ENCODE measurements at places on chromosomes 2 and 18.

DNA sequence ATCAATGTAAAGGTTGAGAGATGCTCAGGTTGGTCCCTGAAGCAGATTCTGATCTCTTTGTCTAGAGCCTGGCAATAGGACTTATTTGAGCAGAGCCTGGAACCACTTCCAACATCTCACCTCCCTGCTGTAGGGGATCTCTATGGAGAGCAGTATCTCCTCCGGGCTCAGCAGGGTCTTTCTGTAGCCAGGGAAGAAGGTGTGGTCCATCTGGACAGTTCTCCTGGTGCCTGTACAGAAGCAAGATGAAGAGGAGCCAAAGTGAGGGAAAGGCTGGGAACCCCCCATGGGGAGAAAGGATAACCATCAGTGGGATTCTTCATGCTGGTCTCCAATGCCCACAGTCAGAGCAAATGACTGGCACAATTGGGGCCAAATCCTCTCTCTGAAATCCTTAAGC lies 34.8 kb downstream of the XDH start:
- DNase-seq: no peak

- peak; percentile 86 for DNase-seq
These were observed 217.2 kb downstream of the TNS1 start for GRCh38 chr2:217785544-217786045.

DNA sequence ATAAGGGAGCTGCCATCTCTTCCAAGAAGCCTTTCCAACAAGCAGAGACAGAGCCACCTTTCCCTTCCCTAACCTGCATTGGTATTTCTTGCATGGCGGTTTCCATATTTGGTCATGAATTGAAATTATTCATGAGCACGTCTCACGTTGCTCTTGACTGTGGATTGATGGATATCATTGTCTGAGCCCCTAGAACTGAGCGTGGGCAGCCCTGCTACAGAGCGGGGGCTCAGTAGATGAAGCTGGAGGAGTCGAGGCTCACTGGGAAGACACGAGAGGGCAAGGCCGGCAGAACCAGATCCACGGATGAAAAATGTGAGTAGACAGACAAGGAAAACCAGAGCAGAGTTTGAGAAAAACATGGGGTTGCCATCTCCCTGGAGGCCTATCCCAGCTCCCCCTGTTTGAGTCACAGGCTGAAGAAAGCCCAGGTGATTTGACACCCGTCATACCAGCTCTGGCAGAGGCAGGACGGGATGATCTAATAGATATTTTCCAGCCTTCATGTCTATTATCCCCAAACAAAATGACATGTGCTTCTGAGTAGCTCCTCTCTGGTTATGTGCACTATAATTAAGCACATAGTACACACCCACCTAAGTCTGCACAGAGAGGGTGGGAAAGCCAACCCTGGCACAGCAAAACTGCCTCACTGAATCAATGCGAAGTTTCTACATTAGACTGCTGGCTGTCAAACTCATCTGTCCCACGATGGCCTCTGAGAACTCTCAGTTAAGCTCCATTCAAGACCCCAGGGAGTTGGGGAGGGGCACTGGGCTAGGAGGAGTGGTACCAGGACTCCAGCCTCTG lies 363.5 kb upstream of the KLHL29 start:
- peak; percentile 67 for DNase-seq

DNA sequence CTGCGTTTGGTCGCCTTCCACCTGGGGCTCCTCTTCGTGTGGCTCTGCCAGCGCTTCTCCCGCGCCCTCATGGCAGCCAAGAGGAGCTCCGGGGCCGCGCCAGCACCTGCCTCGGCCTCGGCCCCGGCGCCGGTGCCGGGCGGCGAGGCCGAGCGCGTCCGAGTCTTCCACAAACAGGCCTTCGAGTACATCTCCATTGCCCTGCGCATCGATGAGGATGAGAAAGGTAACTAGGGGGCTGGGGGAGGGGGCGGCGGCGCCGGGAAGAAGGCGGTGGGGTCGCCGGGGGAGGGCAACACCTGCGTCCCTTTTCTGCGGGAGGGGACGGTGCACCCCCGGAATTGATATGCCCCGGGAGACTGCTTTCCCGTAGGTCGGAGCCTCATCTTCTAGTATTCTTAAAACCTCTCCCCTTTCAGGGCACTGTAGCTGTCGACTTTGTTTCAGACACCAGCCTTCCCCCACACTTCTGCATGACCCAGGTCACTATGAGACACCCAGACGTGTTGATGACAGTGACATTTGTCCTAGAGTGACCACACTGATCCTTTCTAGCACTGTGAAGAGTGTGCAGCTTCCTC lies 755 bp downstream of the SPAST start:
- DNase-seq: no peak

DNA sequence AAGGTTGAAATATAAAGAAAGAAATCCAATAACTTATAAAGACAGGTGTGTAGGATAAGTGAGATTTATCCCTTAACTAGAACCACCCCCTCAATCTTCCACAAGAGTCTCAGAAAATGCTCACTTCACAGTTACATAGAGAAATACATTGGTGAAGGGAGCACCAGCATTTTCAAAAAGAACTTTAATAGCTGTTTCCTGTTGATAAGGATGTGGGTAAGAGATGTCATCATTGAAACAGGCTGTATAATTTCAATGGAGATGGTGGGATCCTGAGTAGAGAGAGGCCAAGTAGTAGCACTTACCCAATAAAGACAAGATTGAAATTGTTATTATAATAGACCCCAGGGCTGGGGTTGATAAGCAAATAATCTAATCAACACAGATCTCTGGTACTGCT lies 162.2 kb upstream of the TACR1 start:
- peak; percentile 43 for DNase-seq

- no peak for DNase-seq
These were observed 612.0 kb downstream of the IRS1 start for GRCh38 chr2:226187616-226188015.

- DNase-seq: no peak
These were observed 2.3 kb downstream of the GCKR start for GRCh38 chr2:27498975-27499374.

DNA sequence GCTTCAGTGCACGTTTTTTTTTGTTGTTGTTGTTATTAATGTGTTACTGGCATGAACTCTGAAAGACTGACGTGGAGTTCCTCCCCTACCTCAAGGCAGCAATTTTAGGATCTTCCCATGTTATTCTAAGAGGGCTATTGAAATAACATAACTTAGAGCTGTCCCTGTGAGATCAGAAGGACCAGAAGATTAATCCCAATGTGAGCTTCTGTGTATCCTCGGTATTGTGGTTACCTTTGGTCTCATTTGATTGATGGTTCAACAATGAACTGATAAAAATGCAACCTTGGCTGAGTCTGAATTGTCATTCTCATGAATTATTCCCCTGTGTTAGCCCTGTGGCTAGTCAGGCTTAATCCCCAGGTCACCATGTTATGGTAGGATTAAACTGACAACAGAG lies 394.1 kb downstream of the TRIB2 start:
- DNase-seq: no peak

GRCh38 chr2:98012561-98012991 lies 16.8 kb upstream of the TMEM131 start:
- no peak for DNase-seq

- DNase-seq: no peak
These were observed 53.3 kb downstream of the DTNB start for GRCh38 chr2:25620077-25620476.

- no peak for DNase-seq
These were observed 45.6 kb downstream of the TWIST2 start for GRCh38 chr2:238893349-238894000.

DNA sequence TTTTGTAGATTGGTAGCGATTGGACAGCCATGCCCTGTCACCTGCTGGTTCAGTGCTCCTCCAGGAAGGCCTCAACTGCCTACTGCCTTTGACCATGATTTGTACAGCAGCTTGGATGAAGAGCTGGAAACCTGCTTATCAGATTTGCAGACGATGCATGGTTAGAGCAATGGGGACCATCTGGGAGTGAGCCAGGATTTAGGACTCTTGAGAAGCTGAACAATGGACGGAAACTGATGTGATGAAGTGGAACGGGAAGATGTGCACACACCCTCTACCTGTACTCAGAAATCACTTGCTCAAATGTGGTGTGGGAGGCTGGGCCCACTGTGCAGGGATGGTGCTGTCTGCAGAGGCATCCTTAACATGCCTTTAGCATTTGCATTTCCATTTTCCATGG lies 57.2 kb downstream of the NCK2 start:
- no peak for DNase-seq

GRCh38 chr2:26848336-26849055 lies 564 bp downstream of the DPYSL5 start:
- no peak for DNase-seq

DNA sequence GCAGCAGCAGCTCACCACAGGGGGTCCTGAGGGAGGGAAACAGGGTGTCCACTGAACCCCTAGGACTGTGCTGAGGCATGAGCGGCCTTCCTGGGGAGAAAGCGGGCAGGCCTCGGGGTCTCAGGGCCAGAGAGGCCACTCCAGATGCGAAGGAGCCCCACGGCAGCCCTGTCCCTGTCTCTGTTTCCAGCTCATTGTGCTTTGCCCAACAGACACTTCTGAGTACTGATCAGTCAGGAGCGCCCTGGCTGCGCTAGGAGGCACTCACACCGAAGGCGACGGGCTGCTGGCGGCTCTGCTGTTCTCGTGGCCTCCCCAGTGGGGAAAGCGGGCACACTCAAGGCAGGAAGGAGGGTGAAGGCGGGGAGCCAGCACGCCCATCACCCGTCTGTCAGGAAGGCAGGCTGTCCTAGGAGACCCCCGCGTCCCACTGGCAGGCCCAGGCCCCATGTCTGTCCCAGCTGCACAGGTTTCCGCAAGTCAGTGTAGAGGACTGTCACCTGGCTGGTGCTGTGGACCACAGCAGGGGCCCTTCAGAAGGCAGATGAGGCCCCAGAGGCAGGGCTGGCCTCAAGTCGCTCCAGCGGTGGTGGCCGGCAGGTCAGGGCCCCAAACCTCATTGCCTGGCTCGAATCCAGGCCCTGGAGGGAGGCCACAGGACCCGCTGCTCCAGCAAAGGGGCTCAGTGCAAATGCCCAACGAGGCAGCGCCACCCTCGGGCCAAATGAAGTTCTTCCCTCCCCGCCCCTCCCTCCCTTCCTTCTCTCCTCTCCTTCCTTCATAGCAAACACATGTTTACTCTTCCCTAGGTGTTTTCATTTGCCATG lies 6.8 kb downstream of the ESPNL start:
- peak; percentile 10 for DNase-seq

DNA sequence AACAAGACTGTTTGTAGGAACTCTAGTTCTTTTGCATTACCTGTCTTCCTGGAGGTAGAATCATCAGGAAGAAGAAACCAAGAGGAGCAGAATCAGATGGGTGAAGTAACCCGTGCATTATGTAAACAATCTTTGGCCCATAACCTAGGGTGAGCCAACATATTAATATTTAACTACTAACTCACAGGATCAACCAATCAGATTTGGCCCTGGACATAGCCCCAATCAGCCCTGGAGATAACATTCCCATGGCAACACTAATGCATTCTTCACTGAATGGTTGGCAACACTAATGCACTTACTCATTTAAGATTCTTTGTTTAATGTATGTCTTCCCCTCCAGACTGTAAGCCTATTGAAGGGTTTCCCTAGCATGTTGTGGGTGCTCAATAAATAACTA lies 72.0 kb upstream of the CTAGE1 start:
- DNase-seq: no peak

DNA sequence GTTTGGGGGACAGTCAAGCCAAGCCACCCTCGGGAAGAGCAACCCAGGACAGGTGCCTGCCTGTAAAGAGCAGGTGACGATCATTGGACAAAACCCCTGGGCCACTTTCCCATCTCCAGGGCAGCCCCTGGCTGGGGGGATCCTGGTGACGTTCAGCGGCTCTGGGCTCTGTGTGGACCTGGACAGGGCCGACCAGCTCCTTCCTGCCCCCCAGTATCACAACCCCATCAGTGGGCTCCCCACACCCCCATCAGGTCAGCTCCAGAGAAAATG lies 57.3 kb upstream of the ASAP2 start:
- no peak for DNase-seq

- no peak for DNase-seq
These were observed 1049.3 kb upstream of the CDH2 start for GRCh38 chr18:29226213-29226612.

DNA sequence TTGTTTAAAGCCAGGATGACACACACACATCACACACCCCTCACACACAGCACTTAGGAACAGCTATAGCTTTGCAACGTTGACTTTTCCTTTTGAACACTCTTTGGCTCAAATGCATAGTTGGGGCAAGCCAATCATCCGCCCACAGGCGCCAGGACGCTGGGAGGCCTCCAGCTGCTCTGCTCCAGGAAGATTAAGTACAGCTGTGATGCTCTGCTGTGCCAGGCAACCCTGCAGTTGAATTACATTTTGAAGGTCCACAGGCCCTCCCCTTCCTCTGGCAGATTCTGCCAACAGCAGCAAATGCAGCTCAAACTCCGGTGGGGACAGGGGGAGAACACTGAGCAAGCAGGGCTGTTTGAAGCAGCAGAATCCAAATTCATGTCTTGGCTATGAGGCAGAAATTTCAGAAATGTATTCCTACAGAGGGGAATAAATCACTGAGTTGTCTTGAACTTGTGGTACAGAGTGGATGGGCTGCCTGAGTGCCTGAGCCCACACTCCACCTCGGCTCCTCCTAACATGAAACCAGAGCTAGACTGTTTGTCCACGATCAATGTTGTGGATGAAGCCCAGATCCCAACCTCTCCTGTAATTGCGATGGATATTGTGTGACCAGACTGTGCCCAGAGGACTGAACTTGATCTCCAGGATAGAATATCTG lies 86.5 kb upstream of the PPP1CB start:
- DNase-seq: no peak

DNA sequence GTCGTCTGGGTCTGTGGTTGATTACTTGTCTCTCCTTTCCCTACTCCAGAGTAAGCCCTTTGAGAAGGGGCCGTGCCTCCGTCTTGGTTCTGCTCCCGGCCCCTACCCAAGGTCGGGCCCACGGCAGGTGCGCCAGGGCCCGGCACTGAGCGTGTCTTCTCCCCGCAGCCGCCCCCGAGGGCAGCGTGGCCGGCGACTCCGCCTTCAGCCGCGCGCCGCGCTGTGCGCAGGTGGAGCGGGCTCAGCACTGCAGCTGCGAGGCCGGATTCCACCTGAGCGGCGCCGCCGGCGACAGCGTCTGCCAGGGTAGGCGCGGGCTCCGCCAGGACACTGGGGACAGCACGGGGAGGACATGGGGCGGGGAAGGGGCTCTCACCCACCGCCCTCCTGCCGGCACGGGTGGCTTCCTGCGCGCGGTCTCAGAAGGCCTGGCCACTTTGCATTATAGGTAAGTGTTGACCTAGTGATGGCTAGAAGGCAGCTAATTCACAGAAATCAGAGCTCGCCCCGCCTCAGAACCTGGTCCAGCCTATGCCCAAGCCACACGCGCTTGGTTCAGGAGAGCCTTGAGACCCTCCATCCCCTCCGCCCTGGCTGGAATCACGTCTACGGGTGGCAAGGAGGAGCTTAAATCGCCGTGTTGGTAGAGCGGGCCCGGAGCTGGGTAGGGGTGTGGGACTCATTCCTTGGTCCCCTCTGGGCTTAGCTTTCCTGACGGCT lies 43.5 kb downstream of the FBLN7 start:
- DNase-seq: no peak

DNA sequence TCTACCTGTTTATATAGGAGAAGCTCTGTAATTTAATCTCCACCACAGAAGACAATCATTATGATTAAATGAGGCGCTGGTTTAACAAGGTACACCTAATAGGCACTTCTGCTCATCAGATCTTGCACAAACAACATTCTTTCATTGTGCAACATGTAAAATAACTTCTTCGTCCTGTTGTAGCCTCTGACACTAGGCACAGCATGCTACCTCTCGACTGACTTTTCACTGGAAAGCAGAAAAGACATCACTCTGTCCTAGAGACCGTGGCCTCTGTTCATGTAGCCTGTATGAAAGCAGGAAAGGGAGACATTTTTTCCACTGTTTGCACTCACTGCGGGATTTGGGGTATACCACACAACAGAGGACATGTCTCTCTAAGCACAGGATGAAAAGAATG lies 316.5 kb downstream of the IRS1 start:
- DNase-seq: no peak

All from head of caudate nucleus (tissue), 42 donors.